ENCODE measurements at places on chromosomes 3 and 15.

DNA sequence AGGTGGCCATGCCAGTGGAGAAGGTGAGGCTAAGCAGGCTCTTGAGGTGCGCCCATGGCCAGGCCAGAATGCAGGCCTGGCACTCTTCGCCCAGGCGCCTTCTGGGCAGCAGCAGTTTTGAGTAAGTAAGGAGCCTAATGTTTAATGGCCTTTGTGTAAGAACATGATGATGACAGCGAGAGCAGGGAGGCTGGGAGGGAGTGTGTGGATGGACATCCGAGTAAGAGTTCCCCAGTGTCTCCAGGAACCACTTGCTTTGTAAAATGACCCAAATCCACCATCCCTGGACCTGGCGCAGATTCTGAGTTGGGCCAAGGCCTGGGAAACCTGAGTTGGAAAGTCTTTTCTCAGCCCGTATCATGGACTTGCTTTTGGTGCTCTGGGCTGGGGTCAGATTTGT is 24.1 kb downstream of the KLF13 start:
- no peak for DNase-seq
- H3K27ac ChIP-seq: no peak overlapping the region
- peaks cover 23% of the 10 kb centered on the region for H3K4me1 ChIP-seq

DNA sequence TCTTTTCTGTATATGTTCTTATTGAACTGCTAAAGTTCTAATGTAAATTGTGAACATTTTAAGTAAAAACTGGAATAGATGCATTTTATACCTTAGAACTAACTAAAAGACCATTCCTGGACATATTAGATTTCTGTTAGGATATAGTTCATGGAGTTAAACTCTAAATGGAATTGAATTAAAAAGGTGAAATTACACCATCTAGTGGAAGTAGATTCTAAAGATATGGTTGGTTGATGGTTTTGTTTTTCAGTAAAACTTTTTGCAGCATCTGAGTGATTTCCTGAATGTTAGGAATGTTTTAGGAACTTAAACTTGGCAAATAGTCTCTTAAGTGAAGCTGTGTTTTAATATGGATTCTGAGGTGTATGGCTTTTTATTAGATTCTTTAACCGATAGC is 96.8 kb downstream of the SLMAP start:
- H3K4me3 ChIP-seq: no peak overlapping the region
- no peaks in the 10 kb centered on the region for H3K27me3 ChIP-seq
- H3K27ac ChIP-seq: peak overlapping the region; percentile 75
- peaks cover 6% of the 10 kb centered on the region for H3K4me1 ChIP-seq
- no peak for DNase-seq

DNA sequence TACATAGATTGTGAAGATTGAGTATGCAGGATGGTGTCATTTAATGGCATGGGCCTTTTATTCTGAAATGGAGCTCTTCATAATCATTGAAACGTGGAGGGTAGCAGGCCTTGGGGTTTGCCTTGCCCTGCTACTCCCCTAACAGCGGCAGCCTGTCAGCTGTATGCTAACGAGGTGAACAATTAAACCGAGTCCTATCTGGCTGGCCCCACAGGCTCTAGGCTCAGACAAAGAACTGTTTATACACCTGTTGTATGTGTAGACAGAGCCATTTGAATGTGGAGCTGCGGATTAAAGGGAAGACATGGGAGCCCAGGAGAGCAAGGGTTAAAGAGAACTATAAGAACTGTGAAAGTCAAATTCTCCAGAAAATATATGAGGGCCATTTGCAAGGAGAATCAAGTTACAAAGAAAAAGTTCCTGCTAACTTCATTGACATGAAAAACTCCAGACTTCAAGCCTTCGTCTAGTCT is 116.7 kb upstream of the CGNL1 start:
- no peaks in the 10 kb centered on the region for H3K27me3 ChIP-seq
- H3K4me3 ChIP-seq: peak overlapping the region; percentile 18
- H3K36me3 ChIP-seq: peaks cover 28% of the 10 kb centered on the region
- H3K27ac ChIP-seq: peak overlapping the region; percentile 80
- peaks cover 26% of the 10 kb centered on the region for H3K4me1 ChIP-seq

DNA sequence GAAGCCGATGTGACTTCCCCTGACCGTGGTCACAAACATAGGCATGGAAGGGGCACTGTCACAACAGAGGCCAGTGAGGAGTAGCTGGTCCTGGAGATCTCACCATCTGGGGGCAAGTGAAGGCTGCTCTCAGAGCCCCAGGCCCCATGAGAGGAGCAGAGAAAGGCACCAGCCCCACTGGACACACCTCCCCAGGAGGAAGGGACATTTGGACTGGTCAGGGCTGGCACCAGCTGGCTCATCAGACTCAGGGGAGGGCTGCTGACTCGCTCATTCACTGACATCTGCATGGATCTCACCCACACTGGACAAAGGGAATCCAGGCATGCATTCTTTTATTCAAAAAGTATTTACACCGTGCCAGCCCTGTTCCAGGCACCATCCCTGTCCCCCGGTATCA is 26.8 kb downstream of the ESYT3 start:
- H3K4me3 ChIP-seq: no peak overlapping the region
- no peaks in the 10 kb centered on the region for H3K27me3 ChIP-seq
- peaks cover 10% of the 10 kb centered on the region for H3K4me1 ChIP-seq
- H3K27ac ChIP-seq: no peak overlapping the region
- DNase-seq: no peak

DNA sequence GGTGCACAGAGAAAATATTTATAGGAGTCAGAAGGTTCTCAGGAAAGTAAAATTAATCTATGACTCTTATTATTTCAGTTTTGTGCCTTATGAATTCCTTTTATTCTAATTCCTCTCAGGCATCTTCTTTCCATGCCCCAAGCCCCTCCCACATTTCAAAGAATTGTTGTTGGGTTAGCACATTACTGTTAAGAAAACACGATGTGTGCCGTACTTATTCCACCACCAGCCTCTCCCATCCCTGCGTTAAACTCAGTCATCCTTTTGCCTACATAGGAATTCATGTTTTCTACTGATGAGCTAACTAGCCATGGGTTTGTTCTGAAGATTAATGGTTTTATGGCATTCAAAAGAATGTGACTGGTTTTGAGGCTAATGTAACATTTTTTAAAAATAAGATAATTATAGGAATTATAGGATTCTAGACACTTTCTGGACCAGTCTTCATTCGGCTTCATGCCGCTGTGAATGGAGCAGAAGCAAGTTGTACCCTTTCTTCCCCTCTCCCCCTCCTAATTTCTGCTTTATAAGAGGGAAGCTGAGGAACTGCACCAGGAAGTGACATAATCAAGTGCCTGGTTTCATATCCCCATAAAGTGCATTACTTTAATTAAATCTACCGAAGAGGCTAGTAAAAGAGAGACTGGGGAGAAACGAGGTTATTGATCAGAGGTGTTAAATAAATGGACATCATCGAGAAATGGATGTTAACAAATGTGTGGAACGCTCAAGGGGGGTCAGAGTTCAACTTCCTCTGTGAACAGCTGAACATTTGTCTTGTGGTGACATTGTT is 12.3 kb upstream of the MB21D2 start:
- DNase-seq: no peak
- H3K27me3 ChIP-seq: no peaks in the 10 kb centered on the region
- peaks cover 6% of the 10 kb centered on the region for H3K4me1 ChIP-seq
- H3K27ac ChIP-seq: no peak overlapping the region
- no peak overlapping the region for H3K4me3 ChIP-seq

DNA sequence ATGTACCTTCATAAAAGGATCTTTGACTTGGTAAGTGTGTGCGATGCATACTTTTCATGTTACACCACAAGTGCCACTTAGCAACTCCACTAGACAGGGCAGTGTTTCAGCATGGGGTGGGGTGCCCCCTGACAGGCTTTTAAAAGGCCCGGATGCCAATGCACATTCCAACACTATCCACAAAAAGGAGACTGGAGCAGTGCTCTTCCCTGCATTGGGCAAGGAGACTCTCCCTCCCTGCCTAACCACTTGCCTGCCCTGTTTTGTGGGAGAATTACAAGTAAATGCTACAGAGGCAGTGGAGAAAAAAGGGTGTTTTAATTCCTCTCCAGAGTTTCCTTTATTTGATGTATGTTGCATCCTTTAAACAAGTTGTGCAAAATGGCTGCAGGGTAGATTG is 1.7 kb upstream of the RARB start:
- no peak for DNase-seq
- peaks cover 59% of the 10 kb centered on the region for H3K4me1 ChIP-seq
- H3K27me3 ChIP-seq: no peaks in the 10 kb centered on the region
- H3K36me3 ChIP-seq: no peaks in the 10 kb centered on the region
- H3K27ac ChIP-seq: peak overlapping the region; percentile 100
- peak overlapping the region; percentile 100 for H3K4me3 ChIP-seq

- no peaks in the 10 kb centered on the region for H3K36me3 ChIP-seq
- no peak overlapping the region for H3K27ac ChIP-seq
- no peak for DNase-seq
- H3K4me1 ChIP-seq: peaks cover 11% of the 10 kb centered on the region
- peaks cover 21% of the 10 kb centered on the region for H3K27me3 ChIP-seq
Observed at GRCh38 chr15:54014067-54014655, 35.9 kb downstream of the UNC13C start.

DNA sequence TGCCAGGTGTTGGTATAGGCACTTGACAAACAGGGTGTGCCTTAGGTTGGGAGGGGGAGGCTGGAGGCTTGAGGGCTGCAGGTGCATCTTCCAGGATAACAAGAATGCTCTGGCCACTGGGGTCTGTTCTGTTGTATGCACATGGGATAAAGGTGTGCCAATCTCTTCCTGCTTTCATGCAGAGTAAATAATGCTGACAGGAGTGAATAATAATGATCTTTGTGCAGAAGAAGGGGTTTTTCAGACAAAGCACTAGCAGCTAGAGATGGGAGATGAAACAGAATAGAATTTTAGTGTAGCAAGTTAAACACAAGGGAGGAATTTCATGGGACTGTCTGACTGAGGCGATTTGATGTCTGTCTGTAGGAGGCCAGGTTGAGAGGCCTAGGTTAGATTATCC is 1.9 kb upstream of the ROPN1 start:
- no peak overlapping the region for H3K27ac ChIP-seq
- H3K27me3 ChIP-seq: peaks cover 50% of the 10 kb centered on the region
- no peaks in the 10 kb centered on the region for H3K36me3 ChIP-seq
- no peak for DNase-seq
- no peaks in the 10 kb centered on the region for H3K4me1 ChIP-seq

- no peak for DNase-seq
- peak overlapping the region; percentile 88 for H3K4me3 ChIP-seq
- no peaks in the 10 kb centered on the region for H3K36me3 ChIP-seq
- H3K27me3 ChIP-seq: peaks cover 31% of the 10 kb centered on the region
- H3K27ac ChIP-seq: peak overlapping the region; percentile 99
Observed at GRCh38 chr15:67839499-67839928, 331 bp downstream of the RNU6-1 start.

GRCh38 chr3:32089476-32089875 is 16.9 kb upstream of the GPD1L start:
- H3K4me1 ChIP-seq: no peaks in the 10 kb centered on the region
- no peak overlapping the region for H3K4me3 ChIP-seq
- no peaks in the 10 kb centered on the region for H3K36me3 ChIP-seq
- no peak for DNase-seq
- no peak overlapping the region for H3K27ac ChIP-seq
- peaks cover 5% of the 10 kb centered on the region for H3K27me3 ChIP-seq

- H3K4me3 ChIP-seq: no peak overlapping the region
- H3K4me1 ChIP-seq: peaks cover 4% of the 10 kb centered on the region
- H3K27ac ChIP-seq: no peak overlapping the region
- peaks cover 3% of the 10 kb centered on the region for H3K36me3 ChIP-seq
- DNase-seq: peak; percentile 36
Observed at GRCh38 chr3:126419886-126420786, 25.4 kb downstream of the CFAP100 start.

DNA sequence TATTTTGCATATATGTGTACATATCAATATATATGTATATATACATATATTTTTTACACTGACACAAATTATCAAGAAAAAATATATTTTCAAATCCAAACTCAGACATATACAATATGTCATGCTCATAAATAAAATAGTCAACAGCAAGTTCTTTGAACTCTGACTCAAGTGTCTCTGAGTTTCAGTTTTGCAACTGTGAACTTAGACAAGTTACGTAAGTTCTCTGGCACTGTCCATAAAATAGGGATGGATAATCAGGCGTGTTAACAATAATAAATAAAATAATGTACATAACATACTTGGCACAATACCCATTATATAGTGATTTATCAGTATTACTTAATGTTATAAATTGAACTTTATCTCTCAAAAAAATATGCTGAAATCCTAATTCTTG is 12.1 kb upstream of the XRN1 start:
- H3K27ac ChIP-seq: no peak overlapping the region
- DNase-seq: no peak
- no peak overlapping the region for H3K4me3 ChIP-seq
- no peaks in the 10 kb centered on the region for H3K27me3 ChIP-seq

GRCh38 chr3:189394599-189395121 is 222.9 kb downstream of the TPRG1 start:
- no peak overlapping the region for H3K4me3 ChIP-seq
- H3K27ac ChIP-seq: no peak overlapping the region
- no peak for DNase-seq
- H3K27me3 ChIP-seq: no peaks in the 10 kb centered on the region
- H3K36me3 ChIP-seq: peaks cover 2% of the 10 kb centered on the region
- H3K4me1 ChIP-seq: peaks cover 24% of the 10 kb centered on the region

GRCh38 chr3:191412759-191413158 is 48.2 kb upstream of the PYDC2 start:
- DNase-seq: no peak
- no peaks in the 10 kb centered on the region for H3K4me1 ChIP-seq
- H3K27me3 ChIP-seq: no peaks in the 10 kb centered on the region
- H3K36me3 ChIP-seq: peaks cover 7% of the 10 kb centered on the region

- H3K27me3 ChIP-seq: no peaks in the 10 kb centered on the region
- H3K4me1 ChIP-seq: no peaks in the 10 kb centered on the region
- H3K4me3 ChIP-seq: no peak overlapping the region
- H3K36me3 ChIP-seq: peaks cover 22% of the 10 kb centered on the region
Observed at GRCh38 chr3:42222942-42223693, 42.9 kb downstream of the CCK start.

DNA sequence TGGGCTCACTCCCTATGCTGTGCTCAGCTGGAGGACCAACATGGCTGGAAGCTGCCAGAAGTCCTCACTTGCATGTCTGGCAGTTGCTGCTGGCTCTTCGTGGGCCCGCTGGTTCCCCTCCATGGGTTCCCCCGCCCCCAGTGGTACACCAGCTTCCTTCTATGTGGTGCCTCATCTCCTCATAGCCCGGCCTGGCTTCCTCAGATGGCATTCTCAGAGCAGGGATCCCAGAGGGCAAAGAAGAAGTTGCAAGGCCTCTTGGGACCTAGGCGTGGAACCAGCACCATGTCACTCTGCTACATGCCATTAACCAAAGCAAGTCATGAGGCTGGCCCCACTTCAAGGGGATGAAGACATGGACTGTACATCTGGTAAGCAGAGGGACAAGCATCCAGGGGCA is 2.9 kb upstream of the CFAP92 start:
- no peak overlapping the region for H3K4me3 ChIP-seq
- peaks cover 73% of the 10 kb centered on the region for H3K27me3 ChIP-seq
- no peaks in the 10 kb centered on the region for H3K36me3 ChIP-seq
- H3K27ac ChIP-seq: no peak overlapping the region
- peaks cover 21% of the 10 kb centered on the region for H3K4me1 ChIP-seq

- no peak overlapping the region for H3K4me3 ChIP-seq
- DNase-seq: no peak
- H3K4me1 ChIP-seq: no peaks in the 10 kb centered on the region
- H3K27ac ChIP-seq: no peak overlapping the region
- no peaks in the 10 kb centered on the region for H3K27me3 ChIP-seq
Observed at GRCh38 chr3:138097192-138098172, 17.9 kb downstream of the DZIP1L start.

- no peak overlapping the region for H3K4me3 ChIP-seq
- no peaks in the 10 kb centered on the region for H3K36me3 ChIP-seq
- no peak for DNase-seq
- peaks cover 35% of the 10 kb centered on the region for H3K4me1 ChIP-seq
- H3K27me3 ChIP-seq: no peaks in the 10 kb centered on the region
- no peak overlapping the region for H3K27ac ChIP-seq
Observed at GRCh38 chr3:70000563-70001081, 1.1 kb downstream of the SAMMSON start.
